ENCODE measurements at places on chromosomes 1 and 21.

DNA sequence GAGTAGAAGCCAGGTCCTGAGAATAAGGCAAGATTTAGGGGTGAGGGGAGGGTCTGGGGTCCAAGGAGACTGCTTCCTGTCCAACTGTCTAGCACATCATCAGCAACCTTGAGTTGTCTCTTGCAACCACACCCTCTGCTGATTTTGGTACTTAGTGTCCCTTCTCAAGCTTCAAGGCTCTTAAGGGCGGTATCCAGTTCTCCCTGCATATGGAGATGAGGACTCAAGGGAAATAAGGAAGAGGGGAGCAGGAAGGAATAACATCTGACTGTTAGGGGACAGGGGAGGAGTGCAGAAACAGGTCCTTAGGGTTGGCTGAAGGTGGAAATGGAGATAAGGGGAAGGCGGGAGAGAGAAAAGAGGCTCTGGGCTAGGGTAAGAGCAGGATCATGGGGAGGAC lies 12.3 kb downstream of the MYOG start:
- no peak for DNase-seq

GRCh38 chr21:45088729-45089128 lies 14.3 kb downstream of the ADARB1 start:
- DNase-seq = no peak

DNA sequence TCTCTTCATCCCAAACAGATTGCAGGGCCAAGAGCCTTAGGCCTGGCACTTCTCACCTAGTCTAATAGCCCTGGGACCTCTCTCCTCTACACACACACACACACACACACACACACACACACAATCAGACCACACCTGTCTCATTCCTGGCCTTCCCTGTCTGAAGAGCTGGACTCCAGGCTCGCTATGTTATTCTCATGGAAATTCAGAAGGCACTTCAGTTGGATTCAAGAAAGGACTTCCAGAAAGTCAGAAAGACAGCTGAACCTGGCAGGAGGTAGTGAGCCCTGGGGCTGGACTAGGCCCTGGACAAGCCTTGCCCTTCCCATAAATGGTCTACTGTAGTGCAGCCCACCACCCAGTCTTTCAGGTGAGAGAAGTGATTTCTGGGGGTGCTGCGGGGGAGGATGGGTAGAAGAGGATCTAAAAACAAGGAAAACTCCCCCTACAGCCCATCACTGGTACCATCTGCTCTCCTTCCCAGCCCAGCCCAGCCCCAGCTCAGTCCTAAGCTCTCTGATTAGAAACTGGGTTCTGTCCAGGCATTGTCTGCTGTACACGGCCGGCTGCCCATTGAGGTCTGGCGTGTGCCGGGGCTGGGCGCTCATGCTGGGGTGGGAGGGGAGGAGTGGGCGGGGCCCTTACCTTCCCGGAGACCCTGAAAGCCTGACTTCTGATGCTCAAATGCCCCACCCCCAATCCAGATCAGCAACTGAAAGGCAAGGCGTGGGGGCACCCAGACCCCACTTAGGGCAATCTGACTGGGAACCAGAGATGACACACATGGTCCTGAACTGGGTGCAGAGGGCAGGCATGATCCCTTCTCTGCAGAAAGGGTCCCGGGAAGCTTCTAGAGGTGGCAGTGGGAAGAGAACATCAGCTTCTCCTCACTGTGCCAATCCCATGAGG lies 2.5 kb downstream of the KIF21B start:
- no peak for DNase-seq

GRCh38 chr1:31058012-31058411 lies 7.5 kb downstream of the PUM1 start:
- DNase-seq = no peak

DNA sequence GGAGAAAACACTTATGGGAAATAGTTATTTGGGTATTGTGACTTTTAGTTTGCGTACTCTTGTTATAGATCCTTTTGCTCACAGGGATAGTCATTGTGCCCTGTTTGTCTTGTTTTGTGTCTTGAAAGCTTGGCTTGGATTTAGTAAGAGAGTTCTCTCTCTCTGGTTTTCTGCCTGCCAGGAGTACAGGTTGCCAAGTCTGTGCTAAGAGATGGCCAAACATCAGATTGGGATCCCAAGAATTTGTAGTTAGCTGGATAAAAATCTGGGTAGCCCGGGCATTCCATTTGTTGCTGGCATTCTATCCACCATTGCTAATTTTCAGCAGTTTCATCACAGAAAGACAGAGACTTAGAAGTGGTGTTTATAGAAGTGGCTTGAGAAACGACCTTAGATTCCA lies 222.2 kb downstream of the NRIP1 start:
- DNase-seq = no peak

DNA sequence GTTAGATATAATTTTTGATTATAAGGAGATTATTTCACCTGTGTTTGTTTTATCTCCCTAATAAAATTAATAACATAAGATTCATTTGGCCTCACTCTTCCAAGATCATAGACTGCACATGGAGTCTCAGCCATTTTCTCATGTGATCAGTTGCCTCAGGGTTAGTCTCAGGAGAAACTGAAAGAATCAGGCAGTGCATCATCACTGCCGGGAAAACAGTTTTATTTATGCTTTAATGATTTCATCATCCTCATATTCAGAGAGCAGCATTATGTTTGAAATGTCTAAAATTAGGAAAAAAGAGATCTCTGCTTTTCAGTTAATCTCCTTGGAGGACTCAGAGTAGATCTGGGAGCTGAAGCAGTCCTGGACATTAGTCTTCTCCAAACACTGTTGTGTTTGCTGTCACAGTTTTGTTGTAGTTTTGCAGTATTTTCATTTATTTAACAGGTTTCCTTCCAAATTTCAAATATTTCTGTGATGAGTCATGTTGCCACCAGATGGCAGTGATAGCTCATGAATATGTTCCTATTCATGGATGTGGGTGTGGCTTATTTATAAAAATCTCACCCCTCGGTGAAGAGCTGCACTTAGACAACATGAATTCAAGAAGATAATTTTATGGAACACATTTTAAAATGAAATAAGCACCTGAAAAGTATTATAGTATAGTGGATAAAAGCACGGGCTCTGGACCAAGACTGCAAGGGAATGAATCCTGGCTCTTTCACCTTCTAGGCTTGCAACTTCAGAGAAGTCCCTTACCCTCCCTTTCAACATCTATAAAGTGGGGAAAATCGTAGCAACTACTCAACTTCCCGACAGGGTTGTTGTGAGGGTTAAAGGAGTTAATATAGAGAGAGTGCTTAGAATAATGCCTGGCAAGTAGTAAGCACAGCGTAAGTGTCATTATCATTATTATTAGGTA lies 31.2 kb downstream of the CHD1L start:
- DNase-seq = peak; percentile 82

DNA sequence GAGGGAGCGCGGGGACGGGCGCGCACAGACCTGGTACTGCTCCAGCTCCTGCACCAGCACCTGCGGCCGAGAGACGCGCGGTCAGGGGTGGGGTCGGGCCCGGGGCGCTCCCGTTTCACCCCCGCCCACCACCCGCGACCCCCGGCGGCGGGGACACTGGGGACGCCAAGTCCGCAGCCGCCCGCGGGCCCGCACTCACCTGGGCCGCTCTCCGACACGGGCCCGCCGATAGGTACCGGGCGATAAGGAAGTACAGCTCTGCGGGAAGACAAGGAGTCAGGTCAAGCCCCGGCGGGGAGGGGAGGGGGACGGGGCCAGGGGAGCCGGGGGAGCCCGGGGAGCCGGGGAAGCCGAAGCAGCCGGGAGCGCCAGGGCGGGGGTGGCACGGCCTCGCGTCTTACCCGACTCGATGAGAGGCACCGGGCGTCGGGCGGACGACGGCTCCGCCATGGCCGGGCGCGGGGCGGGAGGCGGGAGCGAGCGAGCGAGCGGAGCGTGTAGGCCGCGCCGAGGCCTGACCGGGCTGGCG lies 326 bp downstream of the BRWD1 start:
- DNase-seq = no peak

GRCh38 chr1:88773540-88774150 lies 89.6 kb downstream of the PKN2 start:
- no peak for DNase-seq

DNA sequence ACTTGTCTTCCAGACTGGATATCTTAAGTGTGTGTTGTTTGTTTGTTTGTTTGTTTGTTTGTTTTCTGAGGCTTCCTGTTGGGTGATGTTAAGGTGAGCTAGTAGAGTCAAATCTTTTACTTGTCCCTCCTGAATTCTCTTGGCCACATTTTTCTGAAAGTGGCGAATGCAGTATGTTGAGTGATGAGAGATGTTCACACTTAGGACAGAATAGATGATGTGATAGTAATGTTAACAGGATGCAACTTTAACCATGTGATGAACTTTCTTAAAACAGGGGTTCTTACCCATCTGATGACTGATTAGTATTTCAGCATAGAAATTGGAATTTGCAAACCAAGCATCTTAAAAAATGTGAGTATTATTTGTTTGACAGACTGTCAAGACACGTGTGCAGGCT lies 40.2 kb downstream of the LMO4 start:
- no peak for DNase-seq

DNA sequence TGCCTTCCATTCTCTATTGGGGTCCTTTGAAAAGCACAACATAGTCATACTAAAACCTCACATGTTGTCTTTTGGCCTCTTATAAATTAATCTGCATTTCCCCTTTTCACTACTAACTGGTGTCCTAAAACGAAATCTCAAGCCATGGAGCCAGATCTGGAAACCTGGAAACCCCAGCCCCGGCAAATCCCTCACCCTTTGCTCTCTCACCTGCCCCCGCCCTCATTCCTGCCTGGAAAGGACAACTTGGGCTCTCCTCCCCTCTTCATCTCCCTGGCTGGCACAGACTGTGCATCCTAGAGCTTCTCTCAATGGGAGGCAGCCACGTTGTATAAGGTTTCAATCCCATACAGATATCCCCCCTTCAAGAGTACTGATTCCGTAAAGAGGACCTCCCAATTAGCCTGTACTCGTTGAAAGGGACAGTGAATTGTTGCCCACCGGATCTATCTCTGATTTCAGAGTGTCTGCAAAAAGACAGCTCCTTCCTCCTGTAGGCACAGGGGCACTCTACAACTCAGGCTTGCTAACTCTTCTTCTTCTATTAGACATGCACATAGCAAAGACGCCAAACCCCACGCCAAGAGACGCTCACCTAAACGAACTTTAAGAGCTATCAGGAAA lies 1.4 kb downstream of the DUSP10 start:
- DNase-seq = no peak

GRCh38 chr1:167454894-167455785 lies 63.2 kb downstream of the CD247 start:
- DNase-seq = no peak

- DNase-seq = no peak
These were observed 14.9 kb downstream of the PRDM2 start for GRCh38 chr1:13714851-13715250.

DNA sequence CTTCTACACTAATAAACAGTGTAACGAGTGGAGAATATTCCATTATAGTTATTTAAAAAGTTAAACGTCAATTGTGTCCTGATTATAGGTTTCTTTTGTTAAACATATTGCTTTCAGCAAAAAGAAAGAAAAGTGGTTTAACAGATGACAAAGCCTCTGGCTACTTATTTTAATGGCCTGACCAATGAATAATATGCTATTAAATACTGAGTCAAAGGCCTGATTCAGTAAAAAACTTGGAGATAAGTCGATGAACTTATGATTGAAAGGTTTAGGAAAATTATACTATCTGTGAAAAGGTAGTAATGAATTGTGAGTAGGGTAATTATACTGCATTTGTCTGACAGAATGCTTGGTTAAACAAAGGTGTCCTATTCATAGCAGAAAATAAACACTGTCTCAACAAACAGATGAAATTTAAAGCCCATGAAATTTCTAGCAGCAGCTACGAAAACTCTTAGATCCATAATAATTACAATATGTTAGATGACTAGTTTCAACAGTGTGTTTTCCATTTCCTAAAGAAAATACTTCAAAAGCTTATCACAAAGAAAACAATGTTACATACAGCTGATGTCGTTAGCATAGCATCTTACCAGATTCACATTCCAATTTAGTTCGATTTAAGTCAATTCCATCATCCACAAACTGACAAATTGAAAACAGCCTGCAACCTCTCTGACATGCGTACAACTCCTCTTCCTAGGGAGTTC lies 6.2 kb downstream of the TMEM59 start:
- no peak for DNase-seq

- no peak for DNase-seq
These were observed 19.8 kb downstream of the CAMTA1 start for GRCh38 chr1:6805004-6805416.

GRCh38 chr1:117930173-117930447 lies 571 bp downstream of the WDR3 start:
- DNase-seq = no peak

- DNase-seq = no peak
These were observed 94.4 kb downstream of the RASAL2 start for GRCh38 chr1:178188306-178188705.

- no peak for DNase-seq
These were observed 111.3 kb upstream of the CSF3R start for GRCh38 chr1:36594023-36594422.

DNA sequence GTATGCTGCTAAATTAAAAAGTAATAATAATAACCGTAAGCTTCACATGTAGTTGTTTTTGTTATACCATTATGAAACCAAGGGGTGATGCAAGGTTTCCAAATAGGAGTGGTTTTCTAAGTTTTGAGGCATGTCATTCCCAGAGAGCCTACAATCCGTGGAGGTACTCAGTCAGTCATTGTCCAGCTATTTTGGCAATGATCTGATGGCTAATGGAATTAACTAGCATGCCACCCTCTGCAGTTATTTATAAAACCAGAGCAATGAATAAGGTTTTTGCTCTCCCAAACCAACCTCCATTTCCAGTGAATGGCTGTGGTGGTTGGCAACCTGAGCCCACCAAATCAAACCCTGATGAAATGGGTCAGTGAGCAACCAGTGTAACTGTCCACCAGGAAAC lies 106.4 kb downstream of the TBX15 start:
- DNase-seq = no peak

Data from fibroblast of the conjunctiva (primary cell).